ENCODE measurements at places on chromosomes 16 and 17. TPM values are rescaled to one million over a fixed set of nuclear protein-coding genes. Genes with fewer than 3 reads are reported as not detected.

DNA sequence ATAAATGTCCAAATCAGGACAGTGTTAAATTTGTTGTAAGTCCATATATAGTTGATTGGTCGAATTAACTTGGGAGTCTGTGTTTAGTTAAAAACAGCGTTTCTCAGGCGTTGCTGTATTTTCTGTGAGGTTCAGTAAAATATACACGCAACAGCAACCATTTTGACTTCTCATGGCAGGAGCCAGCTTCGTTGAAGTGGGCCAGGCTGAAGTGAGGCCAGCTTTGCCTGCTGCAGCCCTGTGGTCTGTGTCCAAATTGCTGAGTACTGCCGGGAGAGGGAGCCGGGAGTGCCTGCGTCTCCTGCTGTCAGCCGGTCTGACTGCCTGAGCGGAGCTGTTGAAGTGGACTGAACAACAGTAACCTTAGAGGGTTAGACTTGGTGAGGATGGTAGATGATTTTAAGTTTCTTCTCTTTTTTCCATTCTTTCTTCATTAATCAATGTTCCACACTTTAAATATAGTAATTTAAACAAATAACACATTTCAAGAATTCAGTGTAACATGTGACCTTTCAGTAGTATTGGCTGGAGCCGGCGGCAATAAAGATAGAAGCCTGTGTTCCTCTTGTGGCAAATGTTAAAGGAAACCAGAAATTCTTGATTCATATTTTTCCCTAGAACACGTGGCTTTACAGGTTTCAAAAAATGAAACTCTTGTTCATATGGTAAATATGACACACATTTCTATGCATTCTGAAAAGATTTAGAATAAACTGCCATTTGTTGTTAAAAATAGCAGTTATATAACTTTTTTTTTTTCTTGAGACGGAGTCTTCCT is 37.0 kb upstream of the ZNF750 start:
- H3K4me3 ChIP-seq: no peak overlapping the region
- H3K36me3 ChIP-seq: no peaks in the 10 kb centered on the region
- DNase-seq: peak; percentile 83
- peaks cover 36% of the 10 kb centered on the region for H3K4me1 ChIP-seq

GRCh38 chr17:78278139-78278741 is 46.8 kb downstream of the TMEM235 start:
- peak overlapping the region; percentile 37 for H3K27ac ChIP-seq
- peak; percentile 64 for DNase-seq
- no peaks in the 10 kb centered on the region for H3K27me3 ChIP-seq

The ABCC11 gene
- total RNA-seq: 0.88 TPM

DNA sequence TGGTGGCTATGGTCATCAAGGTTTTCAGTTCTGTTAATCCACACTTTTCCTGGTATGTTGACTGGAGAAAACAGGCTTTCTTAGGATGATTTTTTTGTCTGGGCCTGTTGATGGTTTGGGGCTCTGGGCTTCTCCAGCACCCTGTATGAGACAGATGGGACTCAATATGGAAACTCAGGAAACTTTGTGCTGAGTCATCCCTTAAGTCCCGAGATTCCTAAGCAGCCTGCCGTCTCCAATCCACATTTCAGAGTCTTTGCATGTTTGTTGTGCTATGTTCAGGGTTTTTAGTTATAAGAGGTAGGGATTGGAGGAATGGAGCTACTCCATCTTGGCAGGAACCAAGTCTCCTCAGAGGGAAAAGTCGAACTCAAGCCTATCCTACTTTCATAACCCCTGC is 253.3 kb upstream of the FOXF1 start:
- no peaks in the 10 kb centered on the region for H3K36me3 ChIP-seq
- H3K4me3 ChIP-seq: no peak overlapping the region
- no peak overlapping the region for H3K27ac ChIP-seq
- DNase-seq: no peak
- H3K4me1 ChIP-seq: peaks cover 4% of the 10 kb centered on the region

- DNase-seq: no peak
- no peaks in the 10 kb centered on the region for H3K36me3 ChIP-seq
- no peaks in the 10 kb centered on the region for H3K4me1 ChIP-seq
These were observed 13.1 kb downstream of the MBTPS1 start for GRCh38 chr16:84103678-84104077.

The CCNF gene
- 4.7 TPM for total RNA-seq

The CD300E gene
- total RNA-seq: 0.03 TPM

DNA sequence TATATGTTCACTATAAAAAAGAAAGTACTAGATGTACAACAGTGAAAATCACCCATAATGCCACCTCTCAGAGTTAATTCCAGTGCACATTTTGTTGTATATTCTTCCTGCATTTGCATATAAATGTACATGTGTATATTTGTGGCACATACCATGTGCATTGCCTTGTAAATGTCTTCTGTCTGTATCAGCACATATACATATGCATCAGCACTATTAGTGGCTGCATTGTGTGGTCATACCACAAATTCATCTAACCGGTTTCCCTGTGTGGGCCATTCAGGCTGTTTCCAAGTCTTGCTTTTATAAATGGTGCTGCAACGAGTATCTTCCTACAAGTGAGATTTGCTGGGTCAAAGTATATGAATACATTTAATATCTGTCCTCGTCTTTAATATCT is 6.5 kb downstream of the KSR1 start:
- H3K27ac ChIP-seq: no peak overlapping the region
- no peak for DNase-seq
- H3K4me1 ChIP-seq: peaks cover 38% of the 10 kb centered on the region
- no peaks in the 10 kb centered on the region for H3K27me3 ChIP-seq
- H3K36me3 ChIP-seq: no peaks in the 10 kb centered on the region
- H3K4me3 ChIP-seq: no peak overlapping the region

The MIF4GD gene
- 12.4 TPM for total RNA-seq

The RBL2 gene
- 47.5 TPM for total RNA-seq

The ANKRD40 gene
- 30.8 TPM for total RNA-seq

DNA sequence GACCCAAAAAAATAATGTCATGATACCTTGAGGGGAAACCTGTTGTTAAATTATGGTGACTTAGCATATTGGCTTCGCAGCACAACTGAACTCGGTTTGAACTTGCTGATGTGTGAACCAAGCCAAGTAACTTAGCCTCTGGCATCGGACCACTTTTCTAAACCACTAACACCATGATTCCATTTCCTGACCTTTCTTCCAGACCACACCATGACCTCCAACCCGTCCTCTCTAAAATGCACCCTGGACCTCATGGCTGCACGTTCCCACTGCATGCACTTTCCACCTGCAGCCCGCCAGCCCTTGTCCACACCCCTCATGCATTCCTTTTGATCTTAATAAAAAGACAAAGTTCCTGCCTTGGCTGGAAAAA is 29.3 kb downstream of the DYNLRB2 start:
- DNase-seq: peak; percentile 19
- H3K4me3 ChIP-seq: no peak overlapping the region
- H3K4me1 ChIP-seq: peaks cover 13% of the 10 kb centered on the region
- peak overlapping the region; percentile 98 for H3K27ac ChIP-seq
- H3K36me3 ChIP-seq: no peaks in the 10 kb centered on the region
- no peaks in the 10 kb centered on the region for H3K27me3 ChIP-seq

- H3K27ac ChIP-seq: no peak overlapping the region
- H3K27me3 ChIP-seq: no peaks in the 10 kb centered on the region
- DNase-seq: no peak
- H3K4me3 ChIP-seq: no peak overlapping the region
- H3K4me1 ChIP-seq: no peaks in the 10 kb centered on the region
- no peaks in the 10 kb centered on the region for H3K36me3 ChIP-seq
These were observed 313.0 kb upstream of the GOT2 start for GRCh38 chr16:59047114-59047513.

The TBC1D3H gene
- total RNA-seq: not detected
